Fibroblast of skin of left quadriceps (primary cell): ENCODE measurements at places on chromosomes 1 and 21.

- no peak for DNase-seq
These were observed 37.3 kb upstream of the IL10 start for GRCh38 chr1:206809504-206810084.

GRCh38 chr21:25369524-25370300 is 237.6 kb downstream of the MRPL39 start:
- peak; percentile 86 for DNase-seq

DNA sequence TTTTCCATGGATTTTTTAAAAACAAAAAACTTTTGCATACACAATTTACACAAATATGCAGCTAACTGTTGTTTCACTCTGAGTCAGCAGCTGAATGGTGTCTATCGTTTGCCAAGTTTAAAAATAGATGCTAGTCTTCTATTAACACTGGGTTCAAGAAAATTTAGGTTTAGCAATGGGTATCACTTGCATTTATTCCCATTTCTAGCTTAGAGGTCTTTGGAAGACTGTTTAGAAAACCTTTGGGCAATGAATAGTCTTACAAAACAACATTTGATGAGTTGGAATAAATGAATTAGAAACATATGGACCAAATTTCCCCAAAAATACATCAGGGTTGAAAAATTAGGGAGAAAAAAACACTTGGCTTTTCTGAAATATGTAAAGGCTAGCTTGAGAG is 165.8 kb downstream of the LYPLAL1 start:
- no peak for DNase-seq

GRCh38 chr1:195335541-195335940 is 1272.7 kb downstream of the KCNT2 start:
- DNase-seq = peak; percentile 20

- DNase-seq = peak; percentile 32
These were observed 6.0 kb downstream of the CADM3 start for GRCh38 chr1:159177272-159177907.

DNA sequence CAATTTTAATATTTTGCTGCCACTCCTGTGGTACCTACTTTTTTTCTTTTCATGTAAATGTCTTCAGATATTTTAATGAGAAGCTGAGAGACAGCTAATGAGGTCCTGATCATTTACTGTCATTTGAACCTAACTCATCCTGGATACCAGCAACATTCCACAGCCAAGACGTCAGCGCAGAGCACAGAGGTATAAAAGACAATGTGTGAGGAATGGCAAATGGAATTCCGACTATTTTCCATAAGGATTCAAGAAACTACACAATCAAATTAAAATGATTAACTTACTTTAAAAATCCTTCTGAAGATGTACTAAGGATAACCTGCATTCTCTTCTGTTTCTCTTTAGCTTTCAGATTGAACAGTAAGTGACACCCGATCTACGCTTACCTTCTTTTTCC is 38.8 kb downstream of the HEATR1 start:
- DNase-seq = no peak

GRCh38 chr1:167641786-167642500 is 11.9 kb downstream of the RCSD1 start:
- no peak for DNase-seq

GRCh38 chr1:43872280-43872679 is 61.3 kb upstream of the ARTN start:
- DNase-seq = no peak

GRCh38 chr1:25799935-25800702 is at the start of gene SELENON:
Gene SELENON, plus strand, starts transcription at chr1:25800193. Its CDS starts 38 bp downstream, at chr1:25800231.
- no peak for DNase-seq

DNA sequence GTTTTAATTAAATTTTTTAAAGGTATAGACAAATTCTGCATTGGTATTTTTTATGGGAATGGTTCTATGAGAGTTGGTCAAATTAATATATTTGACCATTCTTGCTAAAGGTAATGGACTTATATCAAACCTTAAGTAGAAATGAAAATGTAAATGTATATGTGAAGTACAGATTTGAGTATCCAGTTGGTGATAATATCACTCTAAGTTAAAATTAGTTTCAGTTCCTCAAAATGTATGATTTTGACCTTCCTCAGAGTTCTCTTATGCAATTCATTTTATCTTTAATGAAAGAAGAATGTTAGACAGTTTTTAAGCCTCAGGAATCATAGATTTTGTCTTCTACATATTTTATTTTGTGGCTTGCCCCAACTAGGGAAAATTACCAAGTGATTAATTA is 1291.5 kb upstream of the B3GALT2 start:
- no peak for DNase-seq

- DNase-seq = no peak
These were observed 995 bp downstream of the ID3 start for GRCh38 chr1:23558140-23558871.

DNA sequence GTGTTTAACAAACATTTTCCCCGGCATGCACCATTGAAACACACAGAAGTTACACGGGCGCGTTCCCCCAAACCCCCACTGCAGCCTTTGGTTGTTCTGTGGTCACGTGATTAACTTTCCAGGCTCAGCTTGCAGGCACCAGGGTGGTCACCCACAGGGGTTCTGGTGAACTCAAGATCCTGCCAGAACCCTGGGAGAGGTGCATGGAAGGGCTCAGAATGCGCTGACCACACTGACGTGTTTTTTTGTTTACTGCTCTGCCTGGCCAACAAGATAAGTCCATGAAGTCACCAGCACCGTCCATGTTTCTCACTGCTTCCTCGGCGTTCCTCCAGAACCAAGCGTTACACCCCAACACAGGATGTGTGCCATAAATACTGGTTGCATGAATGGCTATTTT is 229.5 kb upstream of the VAMP3 start:
- no peak for DNase-seq

- DNase-seq = no peak
These were observed 37.3 kb upstream of the KAZN start for GRCh38 chr1:14561014-14561693.

DNA sequence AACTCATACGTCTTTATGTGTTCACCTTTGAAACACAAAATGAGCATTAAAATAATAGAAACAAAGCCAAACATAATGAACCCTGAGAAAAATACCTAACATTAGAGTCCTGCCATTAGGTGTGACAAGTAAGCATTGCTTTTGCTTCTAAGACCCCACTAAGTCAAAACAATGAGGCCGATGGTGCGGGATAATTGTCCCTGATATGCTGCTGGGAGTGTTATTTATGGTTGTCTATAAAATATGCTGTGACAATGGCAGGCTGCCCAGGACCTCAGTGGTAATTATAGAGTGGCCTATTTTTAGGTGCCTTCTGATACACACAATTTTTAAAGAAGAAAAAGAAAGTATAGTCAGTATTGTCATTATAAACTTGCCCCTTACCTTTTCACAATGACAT is 1423.1 kb downstream of the AMY1C start:
- no peak for DNase-seq

DNA sequence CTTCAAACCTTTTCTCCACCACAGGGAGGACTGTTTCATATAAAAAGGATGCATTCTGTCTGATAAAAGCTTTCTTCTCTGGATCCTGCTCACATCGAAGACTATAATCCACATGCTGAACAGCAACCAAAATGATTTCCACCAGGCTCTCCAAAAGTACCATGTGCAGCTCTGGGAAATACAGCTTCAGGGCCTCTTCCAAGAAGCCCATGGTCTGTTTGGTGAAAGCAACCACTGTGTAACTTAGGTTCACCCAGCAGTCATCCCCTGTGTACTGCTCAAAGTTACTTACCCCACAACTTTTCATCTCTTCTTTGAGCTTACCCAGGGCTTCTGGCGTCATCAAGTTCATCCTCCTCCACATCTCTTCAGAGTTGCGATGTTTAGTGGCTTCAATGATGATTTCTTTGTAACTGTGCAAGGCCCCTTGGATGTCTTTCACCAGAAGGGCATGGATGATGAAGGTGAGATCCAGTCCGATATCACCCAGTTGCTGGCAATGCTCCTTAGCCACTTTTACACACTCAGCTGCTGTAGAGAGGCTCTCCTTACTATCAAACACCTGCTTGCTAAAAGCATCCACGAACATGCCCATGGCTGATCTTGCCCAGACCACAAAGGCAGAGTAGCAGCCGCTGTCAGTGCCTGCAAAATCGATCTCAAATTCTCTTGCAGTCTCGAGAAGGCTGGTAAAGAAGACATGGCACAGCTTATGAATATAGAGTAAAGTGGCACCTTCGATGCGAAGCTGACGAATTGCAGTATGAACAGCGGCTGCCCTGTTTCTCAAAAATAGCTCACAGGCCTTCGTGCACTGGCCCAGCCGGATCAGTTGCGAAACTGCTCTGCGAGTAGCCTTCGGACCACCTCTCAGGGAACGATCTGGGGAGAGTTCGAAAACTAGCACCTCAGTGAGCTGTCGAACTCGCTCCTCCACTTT is 1.7 kb downstream of the EXOC8 start:
- no peak for DNase-seq

DNA sequence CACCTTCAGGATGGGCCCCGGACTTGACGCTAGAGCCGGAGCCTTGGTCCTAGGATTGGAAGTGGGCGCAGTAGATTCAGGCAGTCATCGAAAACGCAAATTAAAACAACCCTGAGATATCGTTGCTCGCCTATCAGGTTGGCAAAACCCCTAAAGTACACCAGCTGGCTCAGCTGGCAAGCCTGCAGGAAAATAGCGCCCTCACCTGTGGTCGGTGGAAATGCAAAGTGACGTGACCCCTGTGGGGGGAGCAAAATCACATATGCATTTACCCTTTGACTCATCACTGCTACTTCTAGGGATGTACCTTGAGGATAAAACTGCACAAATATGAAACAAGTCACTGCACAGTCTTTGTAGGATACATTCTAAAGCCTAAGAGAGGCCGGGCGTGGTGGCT is 170.3 kb upstream of the TMEM51 start:
- no peak for DNase-seq

- DNase-seq = no peak
These were observed 167.5 kb upstream of the CAMK1G start for GRCh38 chr1:209416039-209416438.

- DNase-seq = peak; percentile 52
These were observed 69.7 kb upstream of the SPAG17 start for GRCh38 chr1:118254491-118255425.

DNA sequence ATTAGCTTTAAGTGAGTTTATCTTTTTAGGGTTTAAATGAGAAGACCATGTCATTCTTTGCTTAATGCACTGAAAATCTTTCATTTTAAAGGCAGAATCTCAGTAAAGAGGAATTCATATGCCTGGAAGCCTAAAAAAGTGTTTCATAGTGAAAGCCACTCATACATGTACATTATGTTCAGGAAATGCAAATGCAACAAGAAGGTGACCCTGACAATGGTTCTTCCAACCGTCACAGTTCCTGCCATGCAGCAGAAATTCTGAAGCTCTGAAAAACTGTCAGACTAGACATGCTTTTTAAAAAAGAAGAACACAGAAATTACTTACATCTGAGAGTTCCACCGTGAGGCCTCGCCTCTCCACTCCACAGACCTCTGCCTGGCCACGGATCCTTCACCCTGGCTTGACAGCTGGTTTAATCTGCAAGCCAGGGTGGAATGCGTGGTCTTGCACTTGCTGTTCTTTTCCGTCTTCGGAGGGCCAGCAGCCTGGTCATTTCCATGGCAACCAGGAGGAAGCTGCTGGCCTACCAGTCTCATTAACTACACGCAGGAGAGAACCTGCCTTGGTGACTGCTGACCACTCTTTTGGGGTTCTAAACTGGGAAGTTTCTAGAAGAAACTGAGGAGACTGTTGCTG is 41.8 kb upstream of the PAXBP1 start:
- DNase-seq = no peak

DNA sequence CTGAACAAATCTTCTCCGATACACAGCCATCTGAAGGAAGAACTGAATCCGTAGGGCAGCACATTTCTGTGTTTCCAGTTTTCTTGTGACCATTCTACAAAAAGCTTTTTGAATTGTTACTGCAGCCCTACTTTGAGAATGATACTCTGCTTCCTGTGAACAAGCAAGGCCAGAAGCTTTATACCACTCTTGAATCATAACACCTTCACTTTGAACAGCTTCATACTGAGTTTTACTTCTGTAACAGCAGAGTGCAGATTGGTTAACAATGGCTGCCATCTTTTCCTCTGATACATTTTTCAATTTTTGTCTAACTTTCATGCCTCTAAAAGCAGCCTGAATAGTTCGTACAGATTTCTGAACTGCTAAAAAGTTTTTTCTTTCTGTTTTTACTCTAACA is 33.6 kb upstream of the F13B start:
- no peak for DNase-seq

- no peak for DNase-seq
These were observed 166.9 kb downstream of the TNFSF18 start for GRCh38 chr1:172883844-172884243.

DNA sequence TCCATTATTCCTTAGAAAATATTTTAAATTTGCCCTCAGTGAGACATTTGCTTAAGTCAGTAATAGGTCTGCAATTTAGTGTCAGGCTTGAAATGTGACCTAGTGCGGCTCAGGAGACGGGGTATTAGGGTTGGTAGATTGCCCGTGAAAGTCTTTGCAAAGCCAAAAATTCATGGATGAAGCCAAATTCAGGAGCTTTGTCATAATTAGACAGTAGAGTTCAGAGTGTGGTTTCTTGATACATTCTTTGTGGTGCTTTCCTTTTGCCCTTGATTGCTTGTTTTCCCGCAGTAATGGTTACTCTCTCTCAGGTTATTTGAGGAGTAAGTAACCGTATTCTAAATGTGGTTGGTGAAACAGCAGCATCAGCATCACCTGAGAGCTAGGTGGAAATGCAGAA is 120.7 kb downstream of the RPS6KC1 start:
- no peak for DNase-seq

DNA sequence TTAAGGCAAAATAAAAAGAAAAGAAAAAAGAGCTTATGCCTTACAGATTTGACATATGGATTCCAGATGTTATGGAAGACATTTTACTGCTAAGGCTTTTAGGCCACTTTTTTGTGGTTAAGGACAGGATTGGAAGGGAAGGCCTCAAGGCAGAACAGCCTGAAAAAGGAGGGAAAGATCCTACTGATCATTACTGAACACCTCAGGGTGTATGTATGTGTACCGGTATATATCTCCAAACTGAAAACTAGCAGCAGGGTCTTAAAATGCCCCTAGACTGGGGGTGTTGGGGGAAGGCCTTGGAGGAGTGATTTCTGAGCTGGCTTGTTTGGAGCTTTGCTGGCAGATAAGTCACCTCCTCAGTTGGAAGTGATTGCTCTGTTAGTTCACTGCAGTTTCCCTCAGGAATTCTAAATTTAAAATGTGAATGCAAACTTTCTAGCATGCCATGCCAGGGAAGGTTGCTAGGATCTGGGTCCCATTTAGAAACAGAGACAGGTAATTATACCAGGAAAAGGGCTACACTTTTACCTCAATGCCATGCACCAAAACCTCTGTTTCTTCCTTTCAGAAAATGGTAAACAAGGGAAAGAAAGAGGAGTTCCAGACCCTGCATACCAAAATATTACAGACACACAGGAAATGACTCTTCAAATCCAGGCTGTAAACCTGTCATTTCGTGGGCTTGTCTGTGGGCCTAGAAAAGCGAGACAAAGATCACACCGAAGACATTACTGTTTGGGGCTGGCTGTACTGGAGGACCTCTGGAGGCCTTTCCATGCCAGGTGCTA is 15.0 kb downstream of the C1orf52 start:
- DNase-seq = peak; percentile 85
